Left lobe of liver (tissue), 2 donors: ENCODE measurements at places on chromosomes 2 and 18.
A peak's percentile ranks its signal among the peaks of the same experiment; 100 is the strongest.

DNA sequence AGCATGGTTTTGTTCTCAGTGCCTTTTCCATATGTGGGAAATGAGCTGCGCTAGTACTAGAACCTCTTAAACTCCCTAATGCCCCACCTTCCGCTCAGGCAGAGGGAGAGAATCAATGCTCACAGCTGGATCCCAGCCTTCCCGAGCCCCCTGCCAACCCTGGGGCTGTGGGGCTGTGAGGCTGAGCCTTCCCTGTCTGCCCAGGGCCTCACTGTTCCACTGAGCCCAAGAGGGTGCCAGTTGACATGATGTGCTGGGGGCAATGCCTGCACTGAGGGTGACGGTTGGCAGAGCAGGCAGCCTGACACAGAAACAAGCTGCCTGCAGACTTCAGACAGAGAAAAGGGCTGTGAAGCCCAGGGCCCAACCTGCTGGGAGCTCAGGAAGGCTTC lies 602.4 kb upstream of the RAB6C start:
- DNase-seq: no peak

- DNase-seq: no peak
These were observed 258.2 kb downstream of the LTBP1 start for GRCh38 chr2:33204945-33205344.

DNA sequence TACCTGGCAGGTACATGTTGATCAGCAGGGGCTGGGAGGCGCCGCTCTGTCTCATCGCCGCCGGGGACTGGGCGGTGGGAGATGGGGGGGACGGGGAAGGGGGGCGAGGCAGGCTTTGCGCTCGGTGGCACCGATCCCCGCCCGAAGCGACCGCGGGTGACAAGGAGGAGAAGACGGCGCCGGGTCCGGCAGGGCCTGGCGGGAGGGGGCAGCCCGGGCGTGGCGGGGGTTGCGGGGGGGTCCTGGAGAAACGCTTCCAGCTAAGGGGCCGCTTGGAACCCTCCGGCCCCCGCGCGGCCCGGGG lies at the start of gene FEV:
Gene FEV (minus strand): TSS at position 164 of the 304 bp plus-strand sequence. CDS start 109 bp downstream, at position 55.
- DNase-seq: no peak

GRCh38 chr2:238701341-238702206 lies 146.3 kb upstream of the TWIST2 start:
- DNase-seq: no peak

DNA sequence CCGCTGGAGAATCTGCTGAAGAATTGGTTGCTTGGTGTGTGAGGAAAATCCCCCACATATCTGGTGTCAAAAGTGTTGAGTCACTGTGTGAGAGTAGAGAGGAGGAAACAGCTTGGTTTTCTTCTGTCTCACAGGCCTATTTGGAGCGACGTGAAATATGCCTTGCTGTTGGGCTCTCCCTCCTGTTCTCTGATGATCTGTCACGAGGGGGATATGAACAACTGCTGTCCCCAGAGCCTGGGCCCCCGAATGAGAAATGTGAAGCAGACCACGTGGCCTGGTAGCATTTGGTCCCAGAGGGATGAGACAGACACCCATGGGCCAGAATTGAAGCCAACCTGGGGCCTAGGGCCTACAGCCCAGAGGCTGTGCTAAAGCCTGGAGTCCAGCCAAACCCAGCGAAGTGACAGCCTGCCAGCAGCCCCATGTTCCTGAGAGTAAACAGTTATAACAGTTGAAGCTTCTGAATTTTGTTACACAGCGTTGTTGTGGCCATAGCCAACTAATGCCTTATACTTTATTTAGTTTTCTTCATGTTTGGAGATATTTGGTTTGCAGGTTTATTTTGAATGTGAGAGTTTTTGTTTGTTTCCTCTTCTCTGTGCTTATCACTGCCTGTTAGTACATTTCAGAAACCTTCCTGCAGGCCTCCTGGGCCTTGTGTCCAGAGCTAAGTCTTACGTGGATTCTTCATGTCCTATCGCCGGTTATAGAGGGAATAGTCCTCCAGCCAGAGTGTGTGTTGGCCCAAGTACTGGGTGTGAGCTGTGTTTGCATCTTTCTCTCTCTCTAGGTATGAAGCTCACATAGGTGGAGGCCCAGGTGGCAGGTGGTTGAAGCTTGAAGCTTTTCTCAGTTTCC lies 18.7 kb upstream of the COLEC12 start:
- no peak for DNase-seq

GRCh38 chr2:223019987-223020717 lies 31.8 kb upstream of the KCNE4 start:
- no peak for DNase-seq

GRCh38 chr18:36328385-36328858 lies 30.9 kb downstream of the FHOD3 start:
- no peak for DNase-seq

- DNase-seq: no peak
These were observed 43.1 kb upstream of the ACVR1 start for GRCh38 chr2:157919181-157919580.

GRCh38 chr18:28065031-28065792 lies 111.7 kb downstream of the CDH2 start:
- no peak for DNase-seq

GRCh38 chr2:58826795-58827194 lies 585.7 kb upstream of the FANCL start:
- no peak for DNase-seq

DNA sequence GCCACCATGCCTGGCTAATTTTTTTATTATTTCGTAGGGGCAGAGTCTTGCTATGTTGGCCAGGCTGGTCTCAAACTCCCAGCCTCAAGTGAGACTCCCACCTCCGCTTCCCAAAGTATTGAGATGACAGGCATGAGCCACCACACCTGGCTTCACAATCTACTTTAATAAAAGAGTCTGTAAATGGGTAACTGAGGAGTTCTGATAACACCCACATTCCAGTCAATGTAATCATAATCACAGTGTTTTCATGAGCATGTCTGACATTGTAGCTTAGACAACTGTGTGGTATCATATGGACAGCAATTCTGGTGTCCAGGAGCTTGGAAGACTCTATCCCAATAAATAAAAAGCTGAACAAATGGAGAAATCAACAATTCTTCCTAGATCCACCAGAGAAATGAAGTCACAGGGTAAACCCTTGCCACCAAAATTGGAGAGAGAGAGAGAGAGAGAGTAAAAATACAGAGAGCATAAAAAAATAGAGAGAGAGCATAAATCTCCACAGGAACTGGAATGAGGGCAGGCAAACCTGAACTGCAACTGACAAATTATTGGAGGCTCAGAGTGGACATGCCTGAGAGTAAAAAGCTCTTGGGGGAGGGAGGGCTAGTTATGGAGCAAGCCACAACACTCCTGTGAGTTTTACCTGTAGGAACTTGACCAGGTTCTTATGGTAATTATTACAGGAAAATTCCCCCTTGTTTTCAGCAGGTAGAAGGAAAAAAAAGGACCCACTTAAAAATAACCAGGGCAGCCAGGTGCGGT lies 12.4 kb upstream of the NBEAL1 start:
- no peak for DNase-seq

DNA sequence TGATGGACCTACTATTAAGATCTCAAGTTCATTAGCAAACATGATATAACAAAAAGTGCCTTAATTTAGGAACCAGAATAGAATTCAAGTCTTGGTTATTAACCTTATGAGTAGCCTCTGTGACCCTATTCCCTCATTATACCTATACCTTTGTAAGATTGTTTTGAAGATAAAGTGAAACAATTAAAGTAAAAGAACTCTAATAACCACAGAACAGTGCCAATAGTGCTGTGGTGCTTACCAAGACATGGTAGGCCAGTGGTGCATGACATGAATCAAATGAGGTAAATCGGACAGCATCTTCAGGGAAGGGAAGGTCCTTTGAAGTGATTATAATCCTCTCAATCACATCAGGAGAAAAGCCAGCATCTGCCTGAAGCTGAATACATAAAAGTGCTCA lies 36.4 kb downstream of the METTL4 start:
- DNase-seq: no peak

DNA sequence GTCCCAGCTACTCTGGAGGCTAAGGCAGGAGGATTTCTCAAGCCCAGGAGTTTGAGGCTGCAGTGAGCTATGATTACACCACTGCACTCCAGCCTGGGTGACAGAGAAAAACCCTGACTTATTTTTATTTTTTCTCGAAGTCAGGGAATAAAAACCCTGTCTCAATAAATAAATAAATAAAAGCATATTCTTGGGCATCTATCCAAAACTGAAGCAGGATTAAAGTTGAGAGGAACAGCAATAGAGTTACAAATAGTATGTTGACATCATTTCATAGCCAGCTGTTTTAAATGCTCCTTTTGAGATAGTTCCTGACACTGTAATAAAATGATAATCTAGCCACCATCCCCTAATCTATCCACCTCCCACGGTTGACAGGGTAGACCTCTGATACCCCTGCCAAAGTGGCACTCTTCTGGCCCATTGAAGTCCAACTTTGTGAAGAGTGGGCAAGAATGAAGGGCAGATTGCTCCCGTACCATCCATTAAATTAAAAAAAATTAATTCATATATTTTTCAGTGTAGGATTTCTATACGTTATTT lies 42.3 kb upstream of the LPIN2 start:
- DNase-seq: no peak

DNA sequence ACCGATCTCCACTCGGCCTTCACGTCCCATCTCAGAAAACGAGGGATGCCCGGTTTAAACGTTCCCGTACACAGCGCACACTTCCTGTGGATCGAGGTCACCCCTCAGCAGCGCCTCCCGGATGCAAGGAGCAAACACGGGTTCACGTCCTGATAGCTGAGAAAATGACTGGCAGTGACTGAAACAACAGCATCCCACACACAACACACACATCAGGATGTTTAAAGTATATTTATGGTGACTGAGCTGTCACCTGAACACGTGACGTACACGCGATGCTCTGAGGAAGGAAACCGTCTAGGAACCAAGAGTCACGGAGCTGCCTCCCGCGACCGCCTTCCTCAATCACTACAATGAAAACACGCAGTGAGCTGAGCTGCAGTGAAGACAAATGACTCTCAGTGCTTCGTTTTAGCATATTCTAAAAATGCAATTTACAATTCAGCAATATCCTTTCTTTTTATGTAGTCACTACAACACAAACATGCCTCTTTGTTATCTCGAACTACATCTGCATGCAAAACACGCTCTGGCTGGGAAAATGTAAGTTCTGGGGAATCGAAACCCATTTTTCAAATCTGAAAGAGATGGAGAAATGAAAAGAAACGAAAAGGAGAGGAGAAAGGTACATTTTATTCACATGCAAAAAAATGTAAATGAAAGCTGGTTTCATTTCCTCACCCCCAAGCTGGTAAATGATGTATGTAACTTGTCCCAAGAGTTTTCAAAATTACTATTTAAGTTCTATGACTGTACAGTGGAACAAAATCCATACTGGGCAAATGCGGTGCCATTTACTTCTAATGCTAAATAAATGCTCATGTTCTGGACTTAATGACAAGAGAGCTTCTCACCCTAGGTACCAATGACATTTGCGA lies 19.8 kb downstream of the HDAC4 start:
- DNase-seq: no peak

- DNase-seq: no peak
These were observed 77.4 kb upstream of the NPAS2 start for GRCh38 chr2:100742277-100743254.

DNA sequence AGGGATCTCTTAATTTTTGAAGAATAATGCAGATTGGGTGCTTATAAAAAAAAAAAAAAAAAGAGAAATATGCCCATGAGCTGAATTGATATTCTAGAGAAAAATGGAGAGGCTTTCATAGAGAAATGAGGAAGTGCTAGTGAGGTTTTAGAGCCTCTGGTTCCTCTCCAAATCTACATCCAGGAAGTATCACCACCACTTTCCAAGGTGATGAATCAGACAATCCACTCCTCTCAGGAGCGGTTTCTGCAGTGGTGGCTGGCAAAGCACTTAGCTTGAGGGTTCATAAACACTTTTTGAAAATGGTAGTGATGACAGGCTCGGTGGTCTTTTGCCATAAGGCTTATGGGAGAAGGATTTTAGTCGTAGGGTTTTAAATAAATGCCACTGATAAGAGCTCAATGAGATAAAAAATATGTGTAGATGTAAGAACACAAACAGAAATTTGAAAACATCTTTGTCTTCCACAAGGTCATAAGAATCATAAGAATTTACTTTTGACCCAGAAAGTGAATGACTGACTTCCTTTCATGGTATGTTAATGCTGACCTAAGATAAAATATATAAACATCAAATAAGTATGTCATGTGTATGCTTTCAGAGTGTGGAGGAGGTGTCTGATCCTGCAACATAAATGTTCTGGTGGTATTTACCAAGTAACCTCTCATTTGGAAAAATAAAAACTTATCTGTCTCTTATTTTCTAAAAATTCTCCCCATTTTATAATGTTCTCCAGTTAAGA lies 42.1 kb upstream of the DSG1 start:
- no peak for DNase-seq

- DNase-seq: no peak
These were observed 237.5 kb downstream of the GLI2 start for GRCh38 chr2:120973196-120973595.

GRCh38 chr2:55049043-55049820 lies 1.0 kb downstream of the RTN4 start:
- DNase-seq: peak; percentile 74

- no peak for DNase-seq
These were observed 6.5 kb upstream of the PLA2R1 start for GRCh38 chr2:160068906-160069305.

GRCh38 chr2:127776122-127776780 lies 34.7 kb downstream of the WDR33 start:
- no peak for DNase-seq

GRCh38 chr2:240508832-240509545 lies 48.8 kb downstream of the ANKMY1 start:
- peak; percentile 23 for DNase-seq

DNA sequence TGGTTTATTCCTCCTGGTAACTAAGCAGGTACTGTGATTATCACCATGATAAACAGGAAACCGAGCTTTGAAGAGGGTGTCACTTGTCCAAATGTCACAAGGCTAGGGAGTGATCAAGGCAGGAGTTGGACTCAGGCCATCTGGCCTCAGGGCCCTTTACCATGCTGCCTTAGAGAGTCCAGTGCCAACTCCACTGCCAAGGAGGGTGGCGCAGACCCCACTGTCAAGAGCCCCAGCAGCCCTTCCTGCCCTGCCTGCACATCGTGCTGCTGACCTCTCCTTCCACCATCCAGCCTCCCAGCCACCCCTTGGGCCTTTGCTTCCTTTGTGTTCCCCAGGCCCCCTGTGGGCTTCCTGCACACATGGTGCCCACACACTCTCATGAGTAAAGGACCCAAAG lies 48.3 kb downstream of the TNS1 start:
- DNase-seq: peak; percentile 46

- no peak for DNase-seq
These were observed 216.7 kb downstream of the TMX3 start for GRCh38 chr18:68498185-68498584.

DNA sequence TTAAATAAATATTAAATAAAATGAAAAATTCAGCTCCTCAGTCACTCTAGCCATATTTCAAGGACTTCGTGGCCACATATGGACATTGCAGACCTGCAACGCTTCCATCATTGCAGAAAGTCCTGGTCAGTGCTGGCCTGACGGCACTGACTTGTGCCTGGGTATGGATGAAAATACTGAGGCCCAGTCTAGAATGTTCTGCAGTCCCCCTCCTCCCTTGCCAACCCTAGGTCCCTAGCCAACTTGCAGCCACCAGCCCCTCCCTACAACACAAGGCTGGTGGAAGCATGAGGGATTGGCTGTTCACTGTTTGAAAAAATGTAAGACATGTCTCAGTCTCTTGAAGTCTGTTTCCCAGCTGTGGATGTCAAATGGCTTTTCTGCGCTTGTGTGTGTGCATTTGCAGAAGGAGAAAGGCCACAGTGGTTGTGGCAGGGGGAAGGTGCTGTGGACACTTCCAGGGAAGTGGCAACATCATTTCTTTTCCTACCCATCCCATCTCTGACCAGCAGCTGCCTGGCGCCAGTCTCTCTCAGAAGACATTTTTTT lies 9.9 kb downstream of the IGFBP5 start:
- DNase-seq: no peak

GRCh38 chr2:224657349-224657748 lies 58.8 kb downstream of the CCDC195 start:
- DNase-seq: no peak
